ENCODE measurements at places on chromosomes 3 and 15.

DNA sequence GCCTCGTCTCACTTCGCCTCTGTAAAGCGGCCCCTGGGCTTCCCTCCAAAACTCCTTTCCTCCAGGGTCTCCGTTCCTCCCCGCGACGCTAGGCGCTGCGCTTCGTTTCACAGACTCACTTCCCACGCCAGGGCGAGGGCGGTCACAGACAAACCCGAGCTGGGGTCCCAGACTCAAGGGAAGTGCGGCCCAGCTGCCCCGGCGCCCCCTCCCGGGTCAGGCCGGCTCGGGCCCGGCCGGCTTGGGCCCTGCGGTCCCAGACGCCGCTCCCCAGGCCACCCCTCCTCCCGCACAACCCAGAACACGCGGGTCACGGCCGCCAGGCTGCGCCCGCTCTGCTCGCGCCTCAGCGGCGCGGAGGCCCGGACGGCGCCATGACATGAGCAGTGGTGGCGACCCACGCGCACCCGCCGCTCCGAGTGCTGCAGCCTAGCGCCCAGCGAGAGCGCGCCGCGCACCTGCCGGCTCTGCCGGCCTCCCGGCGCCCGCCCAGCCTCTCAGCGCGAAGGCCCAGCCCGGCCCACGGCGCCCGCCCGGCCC lies 547 bp downstream of the NUP210 start:
- no peak for DNase-seq

GRCh38 chr15:36356978-36357601 lies 222.3 kb upstream of the CDIN1 start:
- DNase-seq, result no peak

- no peak for DNase-seq
Measured at GRCh38 chr15:80061582-80061981, 2.1 kb downstream of the ZFAND6 start.

GRCh38 chr3:24048843-24049242 lies 103.8 kb downstream of the NR1D2 start:
- no peak for DNase-seq

DNA sequence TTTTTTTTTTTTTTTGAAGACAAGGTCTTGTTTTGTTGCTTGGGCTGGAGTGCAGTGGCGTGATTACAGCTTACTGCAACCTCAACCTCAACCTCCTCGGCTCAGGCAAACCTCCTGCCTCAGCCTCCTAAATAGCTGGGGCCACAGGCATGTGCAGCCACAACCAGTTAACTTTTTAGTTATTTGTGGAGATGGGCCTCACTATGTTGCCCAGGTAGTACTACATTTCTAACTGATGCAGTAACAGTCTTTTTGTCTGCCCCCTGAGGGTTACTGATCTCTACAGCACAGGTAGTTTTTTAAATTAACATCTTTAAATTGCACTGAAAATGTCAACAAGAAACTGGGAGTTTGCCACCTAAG lies 3.4 kb upstream of the LMLN start:
- DNase-seq, result no peak

- DNase-seq, result no peak
Measured at GRCh38 chr3:59813148-59813538, 763.3 kb upstream of the CFAP20DC start.

DNA sequence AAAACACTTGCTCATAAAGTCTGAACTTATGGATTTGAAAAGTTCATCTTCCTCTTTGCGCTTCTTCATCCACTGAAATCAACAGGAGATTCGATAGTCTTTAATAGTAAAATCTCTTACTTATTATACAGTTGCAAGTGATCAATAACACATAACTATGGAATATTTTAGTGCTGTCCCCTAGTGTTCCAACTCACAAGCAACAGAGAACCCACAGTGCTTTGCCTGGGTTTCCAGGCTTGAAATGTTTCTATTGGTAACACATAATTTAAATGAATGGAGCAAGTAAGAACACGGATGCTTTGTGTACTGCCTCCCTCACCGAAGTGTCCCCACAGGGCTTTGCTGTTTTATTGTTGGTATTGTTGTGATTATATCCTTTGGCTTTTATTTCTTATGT lies 93.5 kb downstream of the WDR72 start:
- DNase-seq, result no peak

- DNase-seq, result no peak
Measured at GRCh38 chr3:87706176-87706575, 352.6 kb downstream of the CGGBP1 start.

DNA sequence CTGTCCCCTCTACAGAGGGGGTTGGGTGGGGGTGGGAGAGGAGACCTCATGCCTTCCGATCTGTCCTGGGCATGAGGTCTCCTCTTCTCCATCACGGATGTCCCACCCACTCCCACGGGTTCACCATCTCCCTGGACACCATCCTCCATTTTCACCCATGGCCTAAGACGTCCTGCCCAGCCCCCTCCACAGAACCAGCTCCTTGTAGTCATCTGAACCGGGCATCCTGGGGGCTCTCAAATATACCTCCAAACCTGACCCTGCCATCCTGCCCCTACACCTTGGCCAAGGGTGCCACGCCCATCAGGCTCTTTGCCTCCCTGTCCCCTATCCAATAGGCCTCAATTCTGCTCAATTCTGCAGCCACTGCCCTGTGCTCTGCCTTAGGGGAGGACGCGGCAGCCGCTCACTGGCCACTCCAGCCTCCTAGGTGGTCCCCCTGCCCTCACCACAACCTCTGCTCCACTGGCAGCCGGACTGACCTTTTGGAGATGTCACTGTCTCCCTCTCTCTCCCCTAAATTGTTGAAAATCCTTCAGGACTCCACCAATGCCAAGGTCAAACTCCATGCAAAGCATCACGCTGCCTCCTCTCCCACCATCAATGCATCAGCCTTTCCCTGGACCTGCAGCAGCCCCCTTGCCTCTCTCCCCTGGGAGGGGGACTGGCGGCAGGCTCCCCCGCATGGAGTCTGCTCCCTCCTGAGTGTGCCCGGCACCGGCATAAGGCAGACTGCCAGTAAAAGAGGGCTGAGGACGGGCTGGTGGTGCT lies 9.4 kb upstream of the ANPEP start:
- DNase-seq, result no peak

- no peak for DNase-seq
Measured at GRCh38 chr3:168220556-168220955, 124.8 kb upstream of the GOLIM4 start.

GRCh38 chr3:39809181-39809994 lies at the start of gene MYRIP:
TSS of gene MYRIP (plus strand) at chr3:39809609. CDS start at chr3:39900817, 91,208 bp downstream.
- DNase-seq, result peak; percentile 18

DNA sequence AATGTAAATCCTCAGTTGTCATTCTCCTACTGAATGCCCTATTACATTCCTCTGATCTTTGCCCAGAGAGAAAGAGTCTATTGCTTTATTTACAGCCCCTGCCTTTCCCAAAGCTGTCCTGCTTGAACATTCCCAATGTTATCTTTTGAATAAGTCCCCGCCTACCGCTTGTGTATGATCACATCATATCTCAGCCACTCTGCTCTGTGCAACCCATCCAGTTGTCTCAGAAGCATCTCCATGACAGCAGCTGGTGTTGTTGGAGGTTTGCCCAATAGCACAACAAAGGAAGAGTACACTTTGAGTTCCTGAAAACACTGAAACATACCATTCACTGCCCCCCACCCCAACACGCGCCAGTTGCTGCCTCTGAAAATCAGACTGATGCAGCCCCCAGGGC lies 22.0 kb upstream of the FAM3D start:
- peak; percentile 6 for DNase-seq

- DNase-seq, result no peak
Measured at GRCh38 chr3:189307963-189308362, 136.2 kb downstream of the TPRG1 start.

DNA sequence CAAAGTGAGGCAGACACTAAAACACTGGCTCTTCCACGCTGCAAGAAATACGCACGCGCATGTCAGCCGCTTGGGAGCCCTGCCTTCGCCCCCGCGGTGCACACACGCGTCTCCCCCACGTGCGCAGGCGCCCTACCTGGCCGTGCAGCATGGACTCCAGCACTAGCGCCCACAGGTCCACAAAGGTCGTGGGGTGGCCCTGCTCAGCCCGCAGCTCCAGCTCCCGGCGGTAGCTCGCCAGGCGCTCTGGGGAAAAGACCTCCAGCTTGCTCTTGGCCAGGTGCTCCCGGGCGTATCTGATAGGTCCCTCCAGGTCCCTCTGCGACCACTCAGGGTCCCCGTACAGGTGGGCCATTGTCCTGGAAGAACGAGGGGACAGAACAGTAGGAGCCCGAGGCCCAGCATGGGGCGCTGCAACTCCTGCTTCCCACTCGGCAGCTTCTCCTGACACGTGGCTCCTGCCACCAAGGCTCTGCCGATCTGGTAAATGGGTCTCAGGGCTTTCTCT lies 14.9 kb downstream of the PLA2G4D start:
- DNase-seq, result no peak

DNA sequence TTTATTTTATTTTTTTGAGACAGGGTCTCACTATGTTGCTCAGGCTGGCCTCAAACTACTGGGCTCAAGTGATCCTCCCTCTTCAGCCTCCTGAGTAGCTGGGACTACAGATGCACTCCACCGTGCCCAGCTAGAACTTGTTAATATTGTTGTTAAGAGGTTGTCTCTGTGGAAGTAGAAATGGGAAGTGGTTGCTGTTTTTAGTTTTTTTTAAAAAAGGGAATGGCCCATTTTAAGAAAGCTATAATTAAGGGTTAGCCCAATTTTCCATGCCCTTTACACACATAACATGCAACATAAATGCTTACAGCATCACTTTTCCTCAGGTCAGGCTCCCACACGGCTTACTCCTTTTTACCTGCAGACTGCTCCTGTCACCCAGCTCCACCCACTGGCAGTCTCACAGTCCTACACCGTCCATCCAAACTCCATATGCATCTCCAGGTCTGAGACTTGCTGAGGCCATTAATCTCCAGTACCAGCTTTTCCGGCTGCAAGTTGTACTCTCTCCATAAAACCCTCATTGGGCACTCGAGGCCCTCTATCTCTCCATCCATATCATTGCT lies 19.8 kb downstream of the MORC1 start:
- no peak for DNase-seq

- no peak for DNase-seq
Measured at GRCh38 chr3:185720326-185720725, 104.5 kb downstream of the IGF2BP2 start.

DNA sequence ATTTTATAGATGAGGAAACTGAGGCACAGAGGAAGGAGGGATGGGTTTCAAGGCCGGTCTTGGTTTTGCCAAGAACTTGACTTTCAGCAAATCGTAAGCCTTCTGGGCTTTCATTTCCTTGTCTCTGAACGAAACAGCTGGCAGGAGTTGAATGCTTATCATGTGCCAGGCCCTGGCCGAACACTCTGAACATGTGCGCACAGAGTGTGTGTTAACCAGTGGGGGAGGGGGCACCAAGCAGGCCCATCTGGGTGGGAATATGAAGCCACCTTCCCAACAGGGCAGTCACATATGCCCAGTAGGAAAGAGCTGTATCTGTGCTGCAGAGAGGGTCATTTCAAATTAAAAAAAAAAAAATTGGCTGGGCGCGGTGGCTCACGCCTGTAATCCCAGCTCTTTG lies 29.3 kb downstream of the ZNF710 start:
- no peak for DNase-seq

DNA sequence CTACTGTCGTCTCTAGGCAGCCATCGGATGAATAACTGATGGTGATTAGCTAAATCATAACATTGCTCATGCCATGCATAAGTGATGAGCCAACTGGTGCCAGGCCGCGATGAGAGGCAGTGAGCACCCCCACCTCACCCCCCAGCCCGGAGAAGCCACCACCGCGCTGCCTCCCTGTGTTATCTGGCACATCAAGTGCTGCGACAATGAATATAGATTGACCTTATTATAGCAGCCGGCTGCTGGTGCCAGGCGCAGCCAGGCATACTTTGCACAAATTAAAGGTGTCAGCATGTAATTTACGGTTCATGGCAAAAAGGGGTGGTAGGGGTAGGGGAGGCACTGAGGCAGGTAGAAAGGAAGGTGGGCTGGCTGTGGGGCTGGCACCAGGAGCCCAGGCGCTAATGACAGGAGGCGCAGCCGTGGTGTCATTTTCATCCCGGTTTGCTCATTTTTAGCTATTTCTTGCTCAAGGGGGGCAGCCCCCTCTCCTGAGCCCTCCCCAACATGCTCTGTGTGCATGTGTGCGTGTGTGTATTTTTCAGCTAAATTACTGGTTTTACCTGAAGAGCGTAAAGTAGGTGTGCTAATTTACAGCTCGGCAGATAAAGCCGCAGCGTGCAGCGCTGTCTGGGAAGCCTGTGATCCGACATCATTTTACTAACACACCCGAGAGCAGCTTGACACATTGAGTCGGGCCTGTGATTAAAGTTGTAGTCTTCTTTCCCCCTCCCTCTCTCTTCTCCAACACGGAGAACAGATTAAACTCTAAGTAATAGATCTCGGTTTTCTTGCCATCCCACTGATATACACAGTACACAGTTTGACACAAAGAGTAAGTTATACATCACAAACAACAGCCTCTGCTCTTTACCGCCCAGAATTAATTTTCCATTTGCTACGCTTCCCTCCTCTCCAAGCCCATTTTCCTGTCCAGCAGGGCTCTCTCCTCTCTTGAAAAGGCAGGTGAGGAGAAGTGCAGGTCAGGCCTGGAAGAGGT lies 212.3 kb downstream of the RPLP1 start:
- no peak for DNase-seq

DNA sequence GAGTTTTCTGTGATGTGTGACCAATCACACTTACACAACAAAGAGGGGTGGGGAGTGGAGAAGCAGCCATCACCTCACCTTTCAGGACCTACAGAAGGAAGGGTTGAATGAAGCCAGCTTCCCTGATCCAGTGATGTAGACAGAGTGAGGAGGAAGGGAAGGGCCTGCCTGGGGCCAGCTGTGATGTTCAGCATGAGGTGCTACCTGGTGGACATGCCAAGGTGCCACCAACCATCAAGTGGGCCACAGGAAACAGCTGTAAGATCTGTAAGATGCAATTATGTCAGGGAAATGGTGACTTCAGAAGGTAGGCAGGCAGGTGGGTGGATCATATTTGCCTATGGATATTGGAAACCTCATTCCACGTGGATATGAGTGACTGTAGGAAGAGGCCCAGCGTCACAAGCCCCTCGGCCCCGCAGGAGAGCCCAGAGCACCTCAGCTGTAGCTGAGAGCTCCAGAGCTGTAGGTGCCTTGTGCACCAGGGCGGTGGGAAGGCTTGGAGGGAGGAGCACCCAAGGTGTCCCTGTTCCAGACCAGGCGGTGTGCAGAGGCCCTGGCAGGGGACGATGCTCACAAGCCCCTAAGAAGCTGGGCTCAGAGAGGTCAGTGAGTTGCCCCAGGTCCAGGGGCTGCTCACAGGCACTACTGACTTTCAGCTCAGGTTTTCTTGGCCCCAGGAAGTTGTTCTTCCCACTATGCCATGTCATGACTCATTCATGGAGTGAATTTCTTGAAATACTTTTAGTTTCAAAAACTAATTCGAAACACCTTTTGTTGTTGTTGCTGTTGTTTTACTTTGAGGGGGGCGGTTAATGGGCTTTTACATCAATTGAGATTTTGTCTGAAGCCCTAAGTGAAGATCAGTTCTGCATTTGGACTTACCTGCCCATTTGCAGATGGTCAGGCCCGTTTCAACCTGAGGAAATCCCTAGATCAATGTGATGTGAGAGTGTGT lies 94.2 kb upstream of the ALDH1A3 start:
- no peak for DNase-seq

GRCh38 chr3:99126316-99126715 lies 224.8 kb upstream of the DCBLD2 start:
- DNase-seq, result no peak

All from DMS153 (cell line).